NCI-H460 (cell line): ENCODE measurements at places on chromosomes 4 and X. TPM values are rescaled to one million over a fixed set of nuclear protein-coding genes. Genes with fewer than 3 reads are reported as not detected.

- no peak for DNase-seq
Observed at GRCh38 chr4:145934434-145935047, 4.1 kb downstream of the ZNF827 start.

DNA sequence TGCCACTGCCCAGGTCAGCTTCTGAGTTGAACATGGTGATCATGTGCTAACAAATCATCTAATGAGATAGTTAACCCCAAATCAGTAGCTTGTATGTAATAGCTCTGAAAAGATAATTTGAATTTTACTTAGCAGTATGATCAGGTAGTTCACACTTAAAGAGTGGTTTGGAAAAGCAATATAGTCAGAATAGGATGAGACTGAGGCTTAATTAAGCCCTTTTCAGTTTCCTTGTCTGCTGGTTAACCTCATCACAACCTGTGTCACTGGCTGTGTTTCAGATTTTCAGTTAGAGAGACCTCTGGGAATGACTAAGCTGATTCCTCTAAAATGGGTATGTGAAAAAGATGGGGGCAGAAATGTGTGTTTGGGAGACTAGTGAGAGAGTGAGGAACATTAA is 38.1 kb downstream of the GPR174 start:
- DNase-seq = no peak

TMEM154 gene
- total RNA-seq = 3.5 and 4.2 TPM in 2 replicates

GPRASP1 gene
- total RNA-seq = 0.94 and 2.2 TPM in 2 replicates

ZNF630 gene
- 1.6 and 2.4 TPM in 2 replicates for total RNA-seq

- DNase-seq = no peak
Observed at GRCh38 chr4:52635130-52635529, 24.0 kb downstream of the USP46 start.

SHROOM2 gene
- 0.12 and 0.17 TPM in 2 replicates for total RNA-seq

- DNase-seq = no peak
Observed at GRCh38 chr4:87041141-87041540, 106.3 kb downstream of the AFF1 start.

DNA sequence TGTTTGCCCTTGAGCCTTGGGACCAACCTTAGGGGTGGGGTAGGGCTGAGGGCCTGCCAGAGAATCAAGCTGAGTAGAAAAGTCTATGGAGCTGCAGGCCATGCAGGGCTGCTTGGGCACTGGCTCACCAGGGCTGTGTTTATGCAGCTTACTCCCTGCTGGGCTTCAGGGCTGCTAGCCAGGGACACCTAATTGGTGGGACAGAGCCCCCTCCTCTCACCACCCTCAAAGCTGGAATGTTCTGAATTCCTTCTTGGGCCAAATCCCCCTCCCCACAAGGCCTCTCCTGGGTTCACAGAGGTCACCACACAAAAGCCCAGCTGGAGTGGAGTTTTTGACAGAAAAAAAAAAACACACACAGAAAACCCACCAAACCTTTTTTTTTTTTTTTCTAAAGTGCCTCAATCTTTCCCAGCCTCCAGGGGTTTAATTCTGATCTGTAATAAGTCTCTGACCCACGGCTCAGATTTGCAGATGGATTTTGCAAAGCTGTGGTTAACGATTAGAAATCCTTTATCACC is at the start of gene CLDN2:
Gene CLDN2, plus strand, starts transcription at position 471 of the 521 bp plus-strand sequence. CDS start 7,827 bp downstream, outside the sequence.
- no peak for DNase-seq
